Thyroid gland (tissue), 4 donors: ENCODE measurements at places on chromosomes 7 and 10. TPM values are rescaled to one million over a fixed set of nuclear protein-coding genes. Genes with fewer than 3 reads are reported as not detected.

The TMEM270 gene
- total RNA-seq, result not detected

The EPO gene
- not detected for total RNA-seq

The EXOC4 gene
- total RNA-seq, result 104 TPM

The BTRC gene
- total RNA-seq, result 27.3 TPM

The C1QL3 gene
- not detected for total RNA-seq

The STEAP1B gene
- total RNA-seq, result 0.33 TPM

The NKX1-2 gene
- not detected for total RNA-seq

The LRRC17 gene
- 3.0 TPM for total RNA-seq

The AEBP1 gene
- total RNA-seq, result 65.1 TPM

- H3K4me3 ChIP-seq, result no peak overlapping the region
- H3K27ac ChIP-seq, result no peak overlapping the region
- DNase-seq, result no peak
- no peaks in the 10 kb centered on the region for H3K4me1 ChIP-seq
- H3K27me3 ChIP-seq, result no peaks in the 10 kb centered on the region
These were observed 7.3 kb downstream of the ASB13 start for GRCh38 chr10:5658871-5659618.

GRCh38 chr7:4226524-4226882, 455.6 kb upstream of the FOXK1 start:
- no peaks in the 10 kb centered on the region for H3K27me3 ChIP-seq
- no peak for DNase-seq
- no peak overlapping the region for H3K27ac ChIP-seq
- no peak overlapping the region for H3K4me3 ChIP-seq
- H3K4me1 ChIP-seq, result peaks cover 4% of the 10 kb centered on the region
- H3K36me3 ChIP-seq, result no peaks in the 10 kb centered on the region

GRCh38 chr7:101803203-101804087, 14.0 kb upstream of the CUX1 start:
- H3K4me1 ChIP-seq, result peaks cover 11% of the 10 kb centered on the region
- H3K27me3 ChIP-seq, result no peaks in the 10 kb centered on the region
- DNase-seq, result no peak
- H3K27ac ChIP-seq, result no peak overlapping the region

DNA sequence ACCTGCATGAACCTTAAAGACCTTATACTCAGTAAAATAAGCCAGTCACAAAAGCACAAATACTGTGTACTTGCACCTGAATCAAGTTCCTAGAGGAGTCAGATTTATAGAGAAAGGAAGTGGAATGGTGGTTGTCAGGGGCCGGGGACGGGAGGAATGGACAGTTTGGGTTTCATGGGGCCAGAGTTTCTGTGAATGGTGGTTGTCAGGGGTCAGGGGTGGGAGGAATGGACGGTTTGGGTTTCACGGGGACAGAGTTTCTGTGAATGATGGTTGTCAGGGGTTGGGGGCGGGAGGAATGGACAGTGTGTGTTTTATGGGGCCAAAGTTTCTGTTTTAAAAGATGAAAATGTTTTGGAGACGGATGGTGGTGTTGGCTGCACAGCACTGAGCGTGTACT, 260.0 kb upstream of the MKI67 start:
- no peak overlapping the region for H3K27ac ChIP-seq
- H3K36me3 ChIP-seq, result no peaks in the 10 kb centered on the region
- no peak overlapping the region for H3K4me3 ChIP-seq
- no peaks in the 10 kb centered on the region for H3K27me3 ChIP-seq

DNA sequence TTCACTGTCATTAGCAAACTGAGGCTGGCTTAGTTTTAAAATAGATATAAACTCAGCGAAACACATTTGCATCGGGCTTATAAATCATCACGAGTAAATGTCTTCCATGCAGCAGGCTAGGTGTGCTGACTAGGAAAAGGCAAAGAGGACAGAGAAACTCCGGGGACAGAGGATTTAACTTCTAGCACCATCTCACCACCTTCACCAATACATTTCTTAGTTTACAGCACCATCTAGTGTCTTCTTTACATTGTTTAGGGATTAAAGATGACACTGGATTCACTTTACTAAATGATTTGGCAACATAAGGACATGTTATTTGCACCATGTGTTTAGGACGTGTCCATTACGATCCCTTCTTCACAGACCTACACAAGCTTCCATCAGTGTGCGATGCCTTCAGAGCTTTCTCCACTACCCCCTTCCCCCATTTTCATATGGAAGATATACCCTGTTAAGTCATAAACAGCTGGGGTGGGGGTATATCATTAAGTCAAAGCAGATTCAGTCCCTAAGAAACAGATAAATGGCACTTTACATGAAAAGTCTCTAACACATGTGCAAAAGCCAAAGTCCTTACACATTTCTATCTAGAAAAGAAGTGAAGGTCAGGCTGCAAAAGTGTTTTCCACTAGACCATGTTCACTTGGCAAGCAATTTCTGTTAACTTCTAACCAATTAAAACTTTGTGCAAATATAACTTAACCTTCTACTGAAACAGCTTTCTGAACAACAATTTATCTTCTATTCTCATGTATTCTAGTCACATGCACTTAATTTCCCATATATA, 103.3 kb downstream of the GRB10 start:
- H3K27me3 ChIP-seq, result no peaks in the 10 kb centered on the region
- DNase-seq, result no peak
- no peaks in the 10 kb centered on the region for H3K36me3 ChIP-seq
- H3K4me1 ChIP-seq, result no peaks in the 10 kb centered on the region

DNA sequence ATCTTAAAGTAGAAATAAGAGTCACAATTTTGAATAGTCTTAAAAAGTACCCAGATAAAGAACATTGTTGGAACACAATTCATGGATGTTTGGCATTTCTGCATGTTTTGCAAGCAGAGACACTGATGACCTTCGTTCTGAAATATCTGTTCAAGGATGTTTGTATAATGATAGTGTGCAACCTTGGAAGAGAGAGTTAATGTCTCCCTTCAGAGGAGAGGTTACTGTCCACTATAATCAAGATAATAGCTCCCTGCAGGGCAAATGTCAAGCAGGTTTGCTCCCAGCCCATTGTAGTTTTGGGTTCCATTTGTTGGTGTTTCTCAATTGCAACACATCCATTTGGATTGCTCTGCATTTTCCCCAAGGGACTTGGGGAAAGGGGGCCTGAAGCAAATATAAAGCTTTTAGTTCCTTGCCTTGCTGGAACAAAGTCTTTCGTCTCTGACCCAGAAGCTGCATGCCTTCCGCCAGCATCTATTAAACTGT, 45.2 kb downstream of the COL1A2 start:
- DNase-seq, result no peak
- no peaks in the 10 kb centered on the region for H3K27me3 ChIP-seq
- H3K4me3 ChIP-seq, result no peak overlapping the region
- H3K4me1 ChIP-seq, result no peaks in the 10 kb centered on the region

- H3K27ac ChIP-seq, result peak overlapping the region; percentile 91
- DNase-seq, result peak; percentile 70
- H3K4me1 ChIP-seq, result peaks cover 12% of the 10 kb centered on the region
These were observed 40.9 kb downstream of the NSUN6 start for GRCh38 chr10:18610517-18610916.

DNA sequence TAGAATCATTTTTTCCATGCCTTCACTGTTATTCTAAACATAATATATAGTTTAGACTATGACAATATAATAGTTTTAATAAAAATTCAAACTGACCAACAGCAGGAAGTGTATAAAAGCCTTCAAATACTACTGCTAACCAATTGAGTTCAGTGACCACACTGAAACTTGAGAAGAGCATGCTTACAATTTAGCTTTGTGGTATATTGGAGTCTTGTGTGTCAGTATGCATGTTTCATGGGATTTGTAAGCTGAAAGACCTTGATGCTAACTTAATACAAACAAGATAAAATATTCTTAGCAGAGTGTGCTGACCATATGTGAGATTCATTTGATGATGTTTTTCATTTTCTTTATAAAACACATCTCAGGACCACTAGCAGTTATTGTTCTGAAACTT, 395.5 kb downstream of the SUGCT start:
- no peaks in the 10 kb centered on the region for H3K4me1 ChIP-seq
- no peaks in the 10 kb centered on the region for H3K27me3 ChIP-seq
- H3K27ac ChIP-seq, result no peak overlapping the region
- H3K36me3 ChIP-seq, result no peaks in the 10 kb centered on the region
- DNase-seq, result no peak
